ENCODE measurements at places on chromosomes 4 and X.

- no peak for DNase-seq
Measured at GRCh38 chr4:8394061-8394519, 46.4 kb downstream of the ACOX3 start.

- no peak for DNase-seq
Measured at GRCh38 chr4:123891881-123892280, 495.3 kb downstream of the SPRY1 start.

- no peak for DNase-seq
Measured at GRCh38 chr4:168433571-168433970, 46.7 kb downstream of the DDX60L start.

DNA sequence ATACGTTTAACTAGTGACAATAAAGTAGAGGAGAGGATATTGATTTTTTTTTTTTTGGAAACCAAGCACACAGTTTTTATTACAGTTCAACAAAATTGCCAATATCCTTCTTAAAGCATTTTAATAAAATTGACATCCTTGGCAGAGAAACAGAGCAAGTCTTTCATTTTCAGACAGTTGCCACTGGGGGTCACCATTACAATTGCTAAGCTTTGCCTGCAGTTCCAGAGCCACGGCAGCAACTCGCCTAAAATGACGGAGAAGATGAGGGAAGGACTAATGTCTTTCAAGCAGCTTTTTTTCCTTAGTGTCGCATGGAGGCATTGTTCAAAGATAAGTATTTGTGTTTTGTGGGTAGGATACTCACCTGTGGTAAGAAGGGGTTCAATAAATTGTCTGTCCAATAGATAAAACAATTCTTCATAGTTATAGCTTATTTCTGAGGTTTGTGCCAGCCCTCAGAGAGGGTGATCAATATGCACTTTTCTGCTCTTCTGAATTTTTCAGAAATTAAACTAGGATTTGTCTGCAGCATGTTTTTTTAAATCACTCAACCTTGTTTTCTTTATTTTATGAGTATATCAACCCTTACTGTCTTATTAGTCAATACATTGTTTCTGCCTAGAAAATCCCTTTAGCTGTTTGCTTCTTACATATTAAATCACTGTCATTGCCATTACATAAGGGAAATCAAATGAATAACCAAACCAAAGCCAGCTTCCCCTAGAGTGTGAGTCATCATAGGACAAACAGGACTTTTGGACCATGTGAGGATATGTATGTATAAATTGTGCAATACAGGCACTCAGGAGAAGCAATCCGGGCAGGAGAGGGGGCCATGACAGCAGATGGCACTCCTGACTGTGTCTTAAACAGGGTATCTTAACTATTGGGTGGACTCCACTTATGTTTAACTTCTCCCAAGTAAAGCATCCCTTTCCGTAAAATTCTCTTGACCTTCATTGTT, 508.1 kb upstream of the ARX start:
- DNase-seq: no peak
